Islet precursor cell (in vitro differentiated cells): ENCODE measurements at places on chromosomes 12 and 14.

DNA sequence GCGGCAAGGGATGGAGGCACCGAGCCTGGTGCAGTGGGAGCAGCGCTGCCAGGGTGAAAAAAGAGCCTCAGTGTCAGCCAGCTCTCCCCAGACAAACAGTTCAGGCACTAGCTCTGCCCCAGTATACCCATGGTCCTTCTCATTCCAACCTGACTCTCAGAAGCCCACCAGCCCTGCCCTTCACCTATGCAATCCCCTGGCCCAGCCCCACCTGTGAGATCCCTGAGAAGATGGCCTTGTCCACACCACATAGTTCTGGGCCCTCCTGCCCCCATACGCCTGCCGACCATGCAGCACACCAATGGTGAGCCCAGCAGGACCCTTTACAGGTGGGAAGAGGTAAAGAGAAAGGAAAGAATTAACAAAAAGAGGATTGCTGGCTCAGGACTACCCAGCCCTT lies 6.5 kb downstream of the KMT2D start:
- DNase-seq = no peak

GRCh38 chr12:1815108-1815507 lies 5.3 kb upstream of the LRTM2 start:
- DNase-seq = no peak

GRCh38 chr12:122227341-122227740 lies 1.5 kb upstream of the DIABLO start:
- no peak for DNase-seq

- no peak for DNase-seq
Observed at GRCh38 chr14:100332797-100333196, 9.7 kb downstream of the SLC25A47 start.

- no peak for DNase-seq
Observed at GRCh38 chr14:64787619-64788018, 83.4 kb downstream of the PLEKHG3 start.

GRCh38 chr12:53467082-53467481 lies 15.2 kb downstream of the PCBP2 start:
- DNase-seq = no peak

DNA sequence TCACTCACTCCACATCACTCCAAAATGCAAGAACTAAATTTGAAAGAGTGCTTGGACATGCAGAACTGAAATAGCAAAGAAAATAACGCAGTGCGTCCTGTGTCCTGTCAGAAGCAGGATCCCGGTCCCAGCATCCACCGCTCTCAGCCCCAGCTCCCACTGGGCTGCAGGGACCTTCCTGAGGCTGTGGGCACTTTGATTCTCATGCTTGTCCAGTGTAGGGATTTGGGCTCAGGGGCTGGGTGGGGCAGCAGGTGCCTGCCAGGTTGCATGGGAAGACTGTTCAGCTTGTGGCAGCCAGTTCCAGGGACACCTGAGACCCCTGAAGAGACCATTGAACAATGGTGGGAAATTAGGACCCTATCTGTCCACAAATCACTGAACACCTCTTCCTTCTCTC lies 140.0 kb upstream of the FKBP4 start:
- DNase-seq = peak; percentile 50

DNA sequence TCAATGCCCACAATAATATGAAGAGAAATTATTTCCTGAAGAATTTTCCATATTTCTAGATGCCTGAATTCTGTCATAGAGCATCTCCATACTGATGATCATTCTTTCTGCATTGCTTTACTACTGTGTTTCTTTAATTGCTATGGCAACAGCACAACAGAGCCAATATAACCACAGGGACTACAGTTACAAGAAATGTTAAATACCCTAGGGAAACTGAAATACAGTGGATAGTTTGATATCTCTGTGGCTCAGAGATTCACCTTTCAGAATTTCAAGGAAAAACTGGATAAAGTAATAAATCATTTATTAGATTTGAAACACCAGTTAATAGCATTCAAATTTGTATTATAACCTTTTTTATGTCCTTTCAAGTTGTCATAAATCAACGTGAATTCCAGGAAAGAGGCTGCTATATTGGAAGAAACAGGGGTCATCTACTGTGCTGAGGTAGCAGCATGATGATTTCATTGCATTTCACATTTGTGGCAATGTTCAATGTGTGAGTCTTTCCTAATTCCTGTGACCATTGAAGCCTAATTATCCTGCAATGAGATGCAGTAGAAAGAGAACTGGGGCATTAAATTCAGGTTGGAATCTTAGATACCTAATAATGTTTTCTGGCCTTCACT lies 267.1 kb downstream of the LRFN5 start:
- no peak for DNase-seq

DNA sequence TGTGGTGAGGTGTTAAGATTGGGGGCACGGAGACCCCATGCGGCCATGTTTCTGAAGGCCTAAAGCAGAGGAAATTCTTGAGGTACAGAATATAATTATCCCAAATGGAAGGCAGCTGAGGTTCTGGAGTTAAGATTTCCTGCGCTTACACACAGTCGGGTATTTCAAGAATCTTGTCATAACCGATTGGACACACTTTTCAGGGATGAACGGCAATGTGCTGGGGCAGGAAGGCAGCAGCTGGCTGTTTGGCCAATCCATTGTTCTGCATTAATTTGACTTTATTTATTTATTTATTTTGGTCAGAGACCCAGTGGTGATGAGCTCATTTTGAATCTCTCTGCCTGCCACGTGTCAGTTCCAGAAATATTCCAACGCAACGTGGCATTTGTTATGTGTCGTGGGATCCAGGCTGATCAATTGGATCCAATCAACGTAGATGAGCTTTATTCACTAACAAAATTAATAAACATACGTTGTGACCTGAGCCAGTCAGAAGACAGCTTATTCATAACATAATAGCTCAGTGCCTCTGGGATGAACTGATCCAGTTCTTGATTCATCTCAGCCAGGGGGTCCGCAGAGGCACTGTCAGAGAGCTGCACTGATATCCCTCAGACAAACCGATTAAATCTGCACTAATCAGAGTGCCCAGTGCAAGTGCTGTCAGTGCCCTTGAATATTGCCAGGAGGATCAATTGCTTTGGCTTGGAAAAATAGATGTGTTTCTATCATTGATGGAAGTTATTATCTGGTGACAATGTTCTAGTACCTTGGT lies 181.0 kb downstream of the KTN1 start:
- no peak for DNase-seq

- DNase-seq = peak; percentile 45
Observed at GRCh38 chr12:52631264-52631663, 12.9 kb upstream of the KRT73 start.

- no peak for DNase-seq
Observed at GRCh38 chr14:78975734-78976133, 805.6 kb downstream of the NRXN3 start.

GRCh38 chr12:52074971-52075724 lies 4.4 kb upstream of the SMIM41 start:
- DNase-seq = no peak

DNA sequence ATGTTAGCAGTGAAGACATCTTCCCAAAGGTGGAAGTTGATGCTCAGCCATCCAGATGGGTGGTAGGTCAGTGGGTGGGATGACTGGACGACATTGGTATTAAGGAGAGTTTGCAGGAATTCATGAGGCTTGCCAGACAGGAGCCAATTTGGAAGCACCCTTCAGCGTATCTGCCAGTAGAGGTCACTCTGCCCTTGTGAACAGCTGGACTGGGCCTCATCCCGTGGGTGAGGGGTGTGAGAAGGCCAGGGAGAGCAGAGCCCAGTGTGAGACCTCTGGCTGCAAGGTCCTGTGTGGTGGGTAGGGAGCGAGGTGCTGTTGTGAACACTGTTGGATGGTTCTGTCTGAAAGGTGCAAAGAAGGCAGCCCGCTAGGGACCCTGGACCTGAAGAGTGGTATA lies 37.7 kb downstream of the SLC5A8 start:
- DNase-seq = peak; percentile 90

- DNase-seq = peak; percentile 84
Observed at GRCh38 chr14:23929822-23930294, 23.7 kb upstream of the DHRS4 start.

GRCh38 chr12:41234692-41235091 lies 46.6 kb downstream of the PDZRN4 start:
- no peak for DNase-seq

DNA sequence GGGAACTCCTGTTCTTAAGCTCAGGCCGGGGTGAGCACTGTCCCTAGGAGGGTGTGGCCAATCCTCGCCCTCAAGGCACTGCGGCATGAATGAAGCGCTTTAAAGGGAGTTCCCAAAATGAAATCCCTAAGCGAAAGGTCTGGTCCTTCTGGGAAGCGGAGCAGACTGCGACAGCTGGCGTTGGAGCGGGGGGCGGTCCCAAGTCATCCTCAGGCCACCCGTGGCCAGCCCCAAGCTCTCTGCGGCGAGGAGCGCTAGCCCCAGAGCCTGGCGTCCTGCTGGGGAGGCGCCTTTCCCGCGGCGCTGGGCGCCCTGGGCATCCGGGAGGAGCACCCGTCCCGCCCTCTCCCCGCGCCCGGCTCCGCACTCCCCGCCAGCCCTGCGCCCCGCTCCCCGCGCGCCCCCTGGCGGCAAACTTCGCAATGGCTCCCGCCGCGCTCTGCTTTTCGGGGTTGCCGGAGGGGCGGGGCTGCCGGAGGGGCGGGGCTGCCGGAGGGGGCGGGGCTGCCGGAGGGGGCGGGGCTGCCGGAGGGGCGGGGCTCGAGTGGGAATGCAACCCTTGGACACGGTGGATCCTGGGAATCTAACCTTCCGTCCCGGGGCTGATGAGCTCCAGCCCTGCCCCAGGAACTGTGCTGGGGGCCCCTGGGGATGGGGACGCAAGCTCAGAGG lies 25.4 kb downstream of the ZBTB42 start:
- DNase-seq = peak; percentile 95

GRCh38 chr12:127083008-127083949 lies 1183.7 kb upstream of the TMEM132C start:
- DNase-seq = no peak

DNA sequence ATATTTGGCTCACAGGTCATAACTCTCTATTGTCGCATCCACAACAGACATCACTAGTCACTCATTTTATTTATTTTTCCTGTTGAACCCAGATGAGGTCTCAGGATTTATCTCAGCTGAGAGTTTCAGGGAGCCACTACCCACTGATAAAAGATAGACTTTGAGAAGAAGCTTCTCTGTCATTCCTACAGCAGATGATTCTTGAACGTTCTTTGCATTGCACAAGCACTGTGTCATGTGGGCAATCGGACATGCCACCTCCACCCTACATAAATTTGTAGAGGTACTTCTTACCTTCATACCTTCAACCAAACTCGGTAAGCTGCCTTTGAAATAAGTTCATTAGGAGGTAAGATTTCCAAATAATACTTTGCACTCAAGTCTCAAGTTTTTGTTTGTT lies 627.9 kb upstream of the TBX3 start:
- DNase-seq = no peak

GRCh38 chr12:24244801-24245200 lies 295.3 kb upstream of the SOX5 start:
- peak; percentile 80 for DNase-seq

DNA sequence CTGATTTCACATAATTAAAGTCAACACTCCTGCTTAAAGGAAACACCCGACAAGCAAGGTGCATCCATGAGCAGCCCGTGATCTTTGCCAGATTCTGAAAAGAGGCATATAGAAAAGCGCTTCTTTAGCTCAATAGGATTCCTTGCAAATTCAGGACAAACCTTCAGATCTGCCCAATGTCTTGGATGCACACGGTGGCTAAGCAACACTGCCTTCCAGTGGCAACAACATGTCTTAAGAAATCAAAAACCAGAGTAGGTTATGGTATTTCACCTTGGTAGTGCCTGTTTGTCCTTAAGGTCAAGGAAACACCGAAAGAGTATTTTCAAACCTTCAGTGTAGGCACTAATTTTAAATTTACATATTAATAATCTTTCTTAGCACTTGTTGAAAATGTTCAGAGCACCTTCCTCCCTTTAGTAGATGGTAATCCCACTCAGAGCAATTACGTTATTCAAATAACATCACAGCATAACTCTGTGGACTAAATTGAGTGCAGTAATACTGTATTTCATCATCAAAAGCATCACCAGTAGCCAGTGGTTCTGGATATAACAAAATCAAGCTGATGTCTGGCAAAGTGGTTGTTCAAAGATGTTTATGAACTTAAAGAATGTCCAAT lies 58.0 kb upstream of the CDKN3 start:
- DNase-seq = peak; percentile 75

DNA sequence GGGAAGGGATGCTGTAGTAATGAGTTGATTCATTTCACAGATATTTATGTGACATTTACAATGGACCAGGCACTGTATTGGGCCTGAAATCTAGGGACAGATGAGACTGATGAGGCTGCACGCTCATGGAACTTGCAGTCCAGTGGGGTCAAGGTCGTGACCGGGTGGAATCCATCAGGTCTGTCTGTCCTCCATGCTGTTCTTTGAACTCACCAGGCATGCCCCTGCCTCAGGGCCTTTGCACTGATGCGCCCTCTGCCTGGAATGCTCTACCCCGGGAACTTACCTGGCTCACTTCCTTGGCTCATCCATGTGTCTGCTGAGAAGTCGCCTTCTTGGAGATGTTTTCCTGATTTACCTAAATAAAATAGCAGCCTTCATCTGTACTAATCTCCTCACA lies 200.1 kb downstream of the VRK1 start:
- DNase-seq = peak; percentile 42

- DNase-seq = no peak
Observed at GRCh38 chr14:35708062-35708461, 101.0 kb downstream of the RALGAPA1 start.

DNA sequence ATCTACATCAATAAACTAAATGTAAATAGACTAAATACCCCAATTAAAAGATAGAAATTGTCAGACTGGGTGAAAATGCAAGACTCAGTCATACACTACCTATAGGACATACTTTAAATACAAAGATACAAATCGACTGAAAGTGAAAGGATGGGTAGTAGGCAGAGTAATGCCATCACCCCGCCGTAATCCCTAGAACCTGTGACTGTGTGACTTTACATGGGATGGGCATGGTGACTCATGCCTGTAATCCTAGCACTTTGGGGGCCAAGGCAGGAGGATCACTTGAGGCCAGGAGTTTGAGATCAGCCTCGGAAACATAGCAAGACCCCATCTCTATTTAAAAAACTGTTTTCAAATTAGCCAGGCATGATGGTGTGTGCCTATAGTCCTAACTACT lies 2.6 kb upstream of the EVL start:
- DNase-seq = no peak

DNA sequence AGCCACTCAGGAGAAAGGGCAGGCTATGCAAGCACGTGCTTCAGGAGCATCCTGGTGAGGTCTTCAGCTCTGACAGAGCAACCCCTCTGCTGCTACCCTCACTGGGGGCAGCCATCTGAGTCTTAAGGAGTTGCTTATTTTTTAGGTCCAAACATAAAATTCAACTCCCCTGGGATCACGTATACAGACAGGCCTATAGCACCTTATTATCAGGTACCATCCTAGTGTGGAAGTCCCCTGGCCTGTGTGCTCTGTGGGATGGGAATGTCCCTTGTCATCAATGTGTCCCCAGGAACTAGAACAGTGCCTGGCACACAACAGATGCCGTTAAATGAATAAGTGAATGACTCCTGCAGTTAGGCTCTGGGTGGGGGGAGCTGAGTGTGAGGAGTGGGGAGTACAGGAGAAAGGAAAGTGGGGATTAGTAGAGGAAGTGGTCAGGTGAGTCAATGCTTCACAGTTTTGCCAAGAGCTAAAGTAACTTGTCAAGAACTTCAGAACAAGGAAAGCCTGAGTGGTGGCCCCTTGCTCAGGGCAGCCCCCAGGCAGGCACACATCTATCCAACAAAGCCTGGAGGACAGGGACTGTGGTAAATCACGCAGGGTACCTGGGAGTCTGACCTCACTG lies 33.5 kb downstream of the DAD1 start:
- DNase-seq = no peak

GRCh38 chr14:104769324-104770071 lies 16.6 kb downstream of the SIVA1 start:
- DNase-seq = no peak
